ENCODE measurements at places on chromosomes 12 and 14. TPM values are rescaled to one million over a fixed set of nuclear protein-coding genes. Genes with fewer than 3 reads are reported as not detected.

DAO gene
- not detected for total RNA-seq

MIPOL1 gene
- total RNA-seq: 26.9 TPM

ADAMTS20 gene
- not detected for total RNA-seq

GRCh38 chr12:111942557-111942956, 70.4 kb downstream of the TMEM116 start:
- no peak overlapping the region for H3K4me3 ChIP-seq
- no peaks in the 10 kb centered on the region for H3K4me1 ChIP-seq
- H3K27me3 ChIP-seq: no peaks in the 10 kb centered on the region
- H3K36me3 ChIP-seq: no peaks in the 10 kb centered on the region
- DNase-seq: no peak
- no peak overlapping the region for H3K27ac ChIP-seq

DNA sequence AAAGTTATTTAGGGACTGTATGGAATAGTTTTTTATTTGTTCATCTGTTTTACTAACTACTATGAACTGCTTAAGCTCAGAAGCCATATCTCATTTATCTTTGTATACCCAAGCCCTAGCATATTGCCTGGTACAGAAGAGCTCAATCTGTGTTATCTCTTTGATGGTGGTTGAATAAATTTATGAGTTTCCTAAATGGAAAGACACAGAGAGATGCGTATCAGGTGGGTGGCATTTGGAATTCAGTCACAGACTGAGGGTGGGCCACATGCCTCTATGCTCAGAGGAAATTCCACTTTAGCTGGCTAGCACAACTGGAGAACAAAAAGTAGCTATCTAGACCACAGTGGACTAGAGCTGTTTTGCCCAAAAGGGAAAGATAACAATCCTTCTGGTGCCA, 145.5 kb downstream of the SLC6A15 start:
- DNase-seq: no peak
- H3K36me3 ChIP-seq: no peaks in the 10 kb centered on the region
- H3K27me3 ChIP-seq: no peaks in the 10 kb centered on the region
- no peaks in the 10 kb centered on the region for H3K4me1 ChIP-seq
- no peak overlapping the region for H3K4me3 ChIP-seq

DNA sequence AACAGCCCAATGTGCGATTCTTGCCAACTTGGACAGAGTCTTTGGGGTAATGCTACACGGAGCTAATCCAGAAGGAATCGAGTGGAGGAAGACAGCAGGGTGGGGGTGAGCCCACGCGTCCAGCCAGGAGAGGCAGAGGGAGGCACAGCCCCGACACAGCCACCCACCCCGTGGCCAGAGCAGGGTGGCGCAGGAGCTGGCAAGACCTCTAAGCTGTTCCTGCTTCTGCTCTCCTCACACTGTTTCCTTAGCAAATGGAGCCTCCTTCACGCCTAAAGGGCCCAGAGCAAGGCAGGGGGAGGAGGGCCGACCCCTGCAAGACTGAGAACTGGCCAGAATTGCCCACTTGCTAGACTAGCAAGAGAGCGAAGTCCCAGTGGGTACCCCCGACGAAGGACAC, 91.5 kb downstream of the FBXL14 start:
- no peaks in the 10 kb centered on the region for H3K36me3 ChIP-seq
- H3K27me3 ChIP-seq: no peaks in the 10 kb centered on the region
- no peak overlapping the region for H3K27ac ChIP-seq
- no peak overlapping the region for H3K4me3 ChIP-seq

GRCh38 chr12:56461235-56462159, 6.9 kb upstream of the SPRYD4 start:
- H3K27ac ChIP-seq: no peak overlapping the region
- H3K27me3 ChIP-seq: no peaks in the 10 kb centered on the region
- no peaks in the 10 kb centered on the region for H3K36me3 ChIP-seq
- H3K4me1 ChIP-seq: no peaks in the 10 kb centered on the region

- no peak overlapping the region for H3K27ac ChIP-seq
- no peak overlapping the region for H3K4me3 ChIP-seq
- no peaks in the 10 kb centered on the region for H3K36me3 ChIP-seq
- no peak for DNase-seq
- no peaks in the 10 kb centered on the region for H3K27me3 ChIP-seq
- H3K4me1 ChIP-seq: no peaks in the 10 kb centered on the region
Observed at GRCh38 chr14:48937541-48938195, 648.5 kb downstream of the RPS29 start.

- DNase-seq: peak; percentile 21
- H3K36me3 ChIP-seq: no peaks in the 10 kb centered on the region
- H3K4me3 ChIP-seq: peak overlapping the region; percentile 41
- H3K27me3 ChIP-seq: no peaks in the 10 kb centered on the region
- no peak overlapping the region for H3K27ac ChIP-seq
- peaks cover 1% of the 10 kb centered on the region for H3K4me1 ChIP-seq
Observed at GRCh38 chr14:74257078-74257940, 18.1 kb downstream of the VSX2 start.

DNA sequence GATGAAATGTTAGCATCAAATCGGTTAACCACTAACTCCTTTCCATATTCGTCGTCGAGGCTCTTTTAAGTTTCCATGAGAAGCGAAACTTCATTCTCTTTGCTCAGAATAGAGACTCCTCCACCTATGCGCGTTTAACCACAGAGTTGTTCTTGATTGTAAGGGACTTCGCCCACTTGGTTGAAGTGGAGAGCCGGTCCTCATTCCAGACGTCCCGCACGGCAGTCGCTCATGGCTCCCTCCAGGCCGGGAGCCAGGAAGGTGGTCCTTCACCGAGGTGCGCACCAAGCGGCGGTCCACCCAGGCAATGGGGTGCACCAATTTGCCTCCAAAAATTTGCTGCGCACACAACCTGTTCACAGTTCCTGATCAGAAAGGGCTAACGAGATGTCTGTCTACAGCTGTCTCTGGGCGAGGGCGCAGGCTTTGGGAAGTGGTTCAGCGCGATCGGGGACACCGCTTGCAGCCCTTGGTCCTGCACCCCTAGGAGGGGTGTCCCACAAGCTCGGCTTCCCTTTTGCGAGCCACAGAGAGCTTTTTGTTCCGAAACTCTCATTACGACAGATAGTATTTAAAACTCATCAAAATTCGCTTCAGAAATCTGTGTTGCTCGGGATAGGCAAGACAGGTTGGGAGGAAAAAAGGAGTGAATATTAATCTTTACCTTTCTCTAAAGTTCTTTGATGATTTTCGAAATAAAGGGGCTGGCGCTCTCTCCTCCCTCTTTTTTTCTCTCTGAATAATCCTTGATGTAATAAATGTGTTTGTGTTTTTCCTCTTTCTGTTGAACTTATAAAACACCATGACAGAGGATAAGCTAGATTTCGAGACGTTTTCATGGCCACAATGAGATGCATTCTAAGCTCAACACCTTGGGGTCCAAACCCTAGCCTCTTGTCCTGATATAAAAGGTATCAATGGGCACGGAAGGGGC, 6.4 kb upstream of the ALX1 start:
- peak; percentile 6 for DNase-seq
- H3K27ac ChIP-seq: no peak overlapping the region
- no peaks in the 10 kb centered on the region for H3K4me1 ChIP-seq
- no peak overlapping the region for H3K4me3 ChIP-seq
- no peaks in the 10 kb centered on the region for H3K27me3 ChIP-seq

DNA sequence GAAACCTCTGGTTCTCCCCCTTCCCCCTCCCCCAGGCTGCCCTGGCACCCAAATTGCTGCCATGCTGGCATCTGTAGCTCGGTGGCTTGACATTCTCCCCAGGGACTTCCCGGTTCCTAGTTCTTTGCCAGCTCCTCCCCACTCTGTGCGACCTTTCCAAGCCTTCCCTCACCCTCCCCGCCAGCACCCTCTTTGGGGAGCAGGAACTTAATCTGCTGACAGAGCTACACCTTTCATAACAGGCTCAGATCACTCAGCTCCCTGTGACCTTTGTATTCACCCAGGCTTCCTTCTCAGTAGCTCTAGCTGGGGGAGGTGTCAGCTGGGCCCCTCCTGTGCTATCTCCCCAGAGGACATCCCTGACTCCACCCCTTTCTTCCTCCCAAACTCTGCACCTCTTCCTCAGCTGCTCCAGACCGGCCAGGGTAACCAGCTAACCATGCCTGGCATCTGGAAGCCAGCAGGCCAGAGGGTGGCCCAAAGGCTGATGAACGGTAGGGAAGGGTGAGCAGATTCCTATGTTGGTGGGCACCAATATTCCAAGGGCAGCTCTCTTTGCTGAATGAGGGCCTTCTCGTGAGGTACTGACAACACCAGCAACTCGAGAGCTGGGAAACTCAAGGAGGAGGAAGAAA, 1.8 kb upstream of the COX14 start:
- H3K27ac ChIP-seq: no peak overlapping the region
- no peaks in the 10 kb centered on the region for H3K36me3 ChIP-seq

- no peak overlapping the region for H3K4me3 ChIP-seq
- H3K36me3 ChIP-seq: no peaks in the 10 kb centered on the region
- H3K27me3 ChIP-seq: no peaks in the 10 kb centered on the region
- H3K4me1 ChIP-seq: no peaks in the 10 kb centered on the region
- H3K27ac ChIP-seq: no peak overlapping the region
Observed at GRCh38 chr14:67577181-67577808, 22.8 kb downstream of the PIGH start.

DNA sequence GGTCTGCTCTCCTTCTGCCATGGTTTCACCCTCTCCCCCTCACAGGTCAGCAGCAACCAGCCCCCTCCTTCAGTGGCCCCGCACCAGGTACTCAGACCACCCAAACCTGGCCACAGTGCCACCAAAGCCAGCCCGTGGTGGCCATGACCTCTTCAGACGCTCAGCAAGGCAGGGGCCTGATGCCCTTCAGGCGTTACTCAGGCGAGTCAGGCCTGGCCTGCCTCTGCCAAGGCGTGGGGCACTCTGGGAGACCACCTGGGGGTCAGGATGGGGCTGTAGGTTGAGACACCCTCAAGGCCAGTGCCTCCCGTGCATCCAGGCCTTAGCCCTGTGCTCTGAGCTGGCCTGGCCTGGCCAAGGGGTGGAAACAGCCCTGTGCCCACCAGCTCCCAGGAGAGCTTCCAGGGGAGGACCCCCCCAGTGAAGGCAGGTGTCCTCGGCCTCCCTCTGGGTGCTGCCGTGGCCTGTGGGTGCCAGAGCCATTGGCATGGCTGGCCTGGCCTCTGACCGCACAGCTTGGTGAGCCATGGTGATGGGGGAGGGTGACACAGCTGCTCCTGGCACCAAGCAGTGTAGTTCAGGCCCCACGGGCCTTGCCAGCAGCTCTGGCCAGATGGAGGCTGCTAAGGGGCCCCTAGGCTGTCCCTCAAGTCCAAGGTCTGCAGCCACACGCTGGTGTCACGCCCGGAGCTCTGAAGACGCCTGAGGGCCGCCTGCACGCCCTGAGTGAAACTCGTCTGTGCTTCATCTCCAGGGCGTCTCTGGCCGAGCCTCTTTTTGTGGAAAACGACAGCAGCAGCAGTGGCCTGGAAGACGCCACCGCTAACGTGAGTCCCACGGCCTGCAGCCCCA, 15.1 kb downstream of the XRCC3 start:
- H3K36me3 ChIP-seq: no peaks in the 10 kb centered on the region
- H3K27ac ChIP-seq: no peak overlapping the region
- no peaks in the 10 kb centered on the region for H3K27me3 ChIP-seq

DNA sequence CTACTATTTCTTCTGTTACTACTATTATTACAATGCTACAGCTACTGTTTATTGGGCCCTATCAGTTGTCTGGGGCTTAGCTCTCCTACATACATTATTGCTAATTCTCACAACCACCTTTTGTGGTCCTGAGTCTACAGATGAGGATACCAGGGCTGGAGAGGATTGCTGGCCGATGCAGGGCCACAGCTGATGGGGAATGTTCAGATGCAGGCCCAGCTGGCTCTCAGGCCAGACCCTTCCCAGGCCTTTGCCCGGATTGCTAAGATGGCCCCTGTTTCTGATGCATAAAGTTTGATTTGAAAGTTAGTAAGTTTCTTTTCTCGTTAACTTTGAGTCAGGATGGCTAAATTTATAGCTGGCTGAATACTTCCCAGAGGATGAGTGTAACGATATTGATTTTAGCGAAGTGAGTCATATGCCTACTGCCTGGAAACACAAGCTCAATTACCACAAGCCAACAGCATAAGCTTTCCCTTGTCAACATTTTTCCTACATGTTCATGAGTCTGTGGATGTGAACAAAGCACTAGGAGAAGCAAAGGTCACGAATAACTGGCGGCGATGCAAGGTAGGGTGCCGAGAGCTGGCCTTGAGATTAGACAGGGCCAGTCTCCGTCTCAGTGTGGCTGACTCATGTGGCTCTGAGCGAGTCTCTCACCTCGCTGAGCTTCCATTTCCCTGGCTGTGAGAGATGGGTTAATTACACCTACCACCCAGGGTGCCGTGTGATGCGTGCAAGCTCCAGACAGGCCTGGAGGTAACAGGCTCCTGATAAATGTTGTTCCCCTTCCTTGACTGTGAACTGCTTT, 111.0 kb downstream of the BEGAIN start:
- no peaks in the 10 kb centered on the region for H3K27me3 ChIP-seq
- no peak overlapping the region for H3K27ac ChIP-seq
- DNase-seq: no peak
- H3K36me3 ChIP-seq: no peaks in the 10 kb centered on the region
- H3K4me1 ChIP-seq: no peaks in the 10 kb centered on the region

- H3K4me3 ChIP-seq: no peak overlapping the region
- H3K27ac ChIP-seq: no peak overlapping the region
- H3K36me3 ChIP-seq: no peaks in the 10 kb centered on the region
- H3K4me1 ChIP-seq: no peaks in the 10 kb centered on the region
- DNase-seq: no peak
- no peaks in the 10 kb centered on the region for H3K27me3 ChIP-seq
Observed at GRCh38 chr12:127214186-127214585, 1052.8 kb upstream of the TMEM132C start.

- no peak for DNase-seq
- no peak overlapping the region for H3K27ac ChIP-seq
- no peaks in the 10 kb centered on the region for H3K36me3 ChIP-seq
- H3K27me3 ChIP-seq: no peaks in the 10 kb centered on the region
- peaks cover 3% of the 10 kb centered on the region for H3K4me1 ChIP-seq
- no peak overlapping the region for H3K4me3 ChIP-seq
Observed at GRCh38 chr12:29744365-29744764, 39.4 kb downstream of the TMTC1 start.

DNA sequence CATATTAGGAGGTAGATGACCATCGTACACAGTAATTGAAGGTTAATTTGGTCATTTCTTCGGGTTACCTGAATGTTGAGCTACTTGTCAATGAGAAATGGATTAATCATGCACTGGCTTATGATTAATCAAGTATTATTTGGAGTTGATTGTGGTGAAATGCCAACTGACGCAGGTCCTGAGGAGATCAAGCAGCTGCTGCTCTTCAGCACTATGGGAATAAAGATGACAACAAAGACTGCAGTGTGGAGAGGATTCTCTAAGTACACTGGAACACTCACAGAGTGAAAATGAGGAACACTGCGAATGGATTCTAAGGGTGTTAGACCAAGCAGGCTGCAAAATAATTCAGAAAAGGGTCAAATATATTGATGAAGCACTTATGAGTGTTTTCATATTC, 202.8 kb upstream of the DIO2 start:
- no peak overlapping the region for H3K4me3 ChIP-seq
- no peaks in the 10 kb centered on the region for H3K27me3 ChIP-seq
- H3K27ac ChIP-seq: no peak overlapping the region
- no peaks in the 10 kb centered on the region for H3K4me1 ChIP-seq

Data from ovary (tissue), 10 donors.